Hypothalamus (tissue), 51 donors: ENCODE measurements at places on chromosomes 13 and 19.
A peak's percentile ranks its signal among the peaks of the same experiment; 100 is the strongest.

- no peak for DNase-seq
These were observed 479.1 kb upstream of the MIR17HG start for GRCh38 chr13:90868321-90868920.

- no peak for DNase-seq
These were observed 8.2 kb downstream of the IL4I1 start for GRCh38 chr19:49888510-49888824.

- DNase-seq, result no peak
These were observed at the start of gene DOCK6 for GRCh38 chr19:11261971-11262839. Gene DOCK6 (minus strand): TSS chr19:11262524. CDS start chr19:11262440, 84 bp downstream.

DNA sequence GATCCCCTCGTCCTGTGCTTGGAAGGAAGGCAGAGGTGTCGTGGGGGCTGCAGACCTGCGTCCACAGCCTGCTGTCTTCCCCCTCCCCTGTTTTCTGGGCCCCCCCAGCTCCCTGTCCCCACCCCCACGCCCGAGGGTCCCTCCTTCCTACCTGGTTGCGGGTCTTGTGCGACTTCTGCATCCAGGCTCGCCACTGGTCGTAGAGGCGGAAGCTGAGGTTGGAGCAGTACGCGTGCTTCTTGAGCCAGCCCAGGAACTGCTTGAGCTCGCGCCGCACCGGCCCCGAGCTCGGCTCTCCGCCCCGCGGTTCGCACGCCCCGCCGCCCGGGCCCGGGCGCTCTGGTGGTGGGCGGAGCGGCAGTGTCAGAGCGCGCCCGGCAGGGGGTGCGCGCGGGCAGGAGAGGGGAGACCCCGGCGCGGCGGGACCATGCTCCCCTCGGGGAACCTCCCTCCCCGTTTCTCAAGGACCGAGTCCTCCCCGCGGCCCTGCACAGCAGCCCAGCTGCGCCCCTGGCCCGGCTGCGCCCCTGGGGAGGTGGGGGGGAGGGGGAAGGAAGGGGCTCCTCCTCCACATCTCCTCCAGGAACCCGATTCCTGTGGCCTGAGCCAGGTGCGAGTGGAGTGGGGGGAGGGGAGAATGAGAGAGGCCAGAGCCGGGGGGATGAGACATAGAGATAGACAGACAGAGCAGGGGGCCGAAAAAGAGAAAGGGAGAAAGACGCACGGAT, 5.7 kb downstream of the REX1BD start:
- peak; percentile 52 for DNase-seq

DNA sequence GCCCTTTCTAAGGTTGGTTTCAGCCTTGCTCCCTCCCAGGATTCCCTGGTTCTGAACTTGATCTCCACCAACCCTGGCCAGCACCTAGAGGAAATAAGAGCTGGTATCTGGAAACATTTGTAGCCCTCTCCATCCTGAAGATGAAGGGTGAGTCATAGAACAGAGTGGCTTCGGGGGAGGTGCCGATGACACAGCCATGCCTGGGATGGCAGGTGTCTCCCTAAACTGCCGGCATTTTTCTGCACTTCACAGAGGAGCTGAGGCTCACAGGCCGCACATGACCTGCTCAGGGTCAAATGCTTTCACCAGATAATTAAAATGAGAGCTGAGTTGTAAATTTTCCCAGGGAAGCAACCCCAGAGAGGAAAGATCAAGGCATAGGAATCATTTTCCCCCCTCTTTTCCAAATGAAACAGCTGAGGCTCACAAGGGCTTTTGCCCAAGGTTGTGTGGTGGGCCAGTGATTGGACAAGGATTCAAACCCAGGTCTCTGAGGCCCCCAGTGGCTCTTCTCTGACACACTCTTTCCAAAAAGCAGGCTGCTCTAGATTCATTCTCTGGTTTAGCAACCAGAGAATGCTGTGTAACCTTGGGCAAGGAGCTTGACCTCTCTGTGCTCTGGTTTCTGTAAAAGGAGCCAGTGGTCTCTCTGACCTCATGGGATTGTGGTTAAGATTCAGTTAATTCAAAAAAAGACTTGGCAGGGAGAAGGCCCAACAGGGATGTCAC, 1.2 kb upstream of the SLC25A42 start:
- DNase-seq, result no peak

- DNase-seq, result peak; percentile 37
These were observed 26.3 kb downstream of the DCAF15 start for GRCh38 chr19:13978351-13979243.

GRCh38 chr13:31399690-31400089, 199.9 kb downstream of the B3GLCT start:
- no peak for DNase-seq

- DNase-seq, result no peak
These were observed 2.7 kb downstream of the RGCC start for GRCh38 chr13:41460074-41460465.

DNA sequence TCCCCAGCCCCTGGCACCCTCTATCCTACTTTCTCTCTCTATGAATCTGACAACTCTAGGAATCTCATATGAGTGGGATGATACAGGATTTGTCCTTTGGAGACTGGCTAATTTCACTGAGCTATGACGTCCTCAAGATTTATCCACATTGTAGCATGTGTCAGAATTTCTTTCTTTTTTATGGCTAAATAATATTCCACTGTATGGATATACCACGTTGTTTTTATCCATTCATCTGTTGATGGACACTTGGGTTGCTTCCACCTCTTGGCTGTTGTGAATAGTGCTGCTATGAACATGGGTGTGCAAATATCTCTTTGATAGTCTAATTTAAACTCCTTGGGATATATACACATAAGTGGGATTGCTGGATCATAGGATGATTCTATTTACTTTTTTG, 24.0 kb upstream of the INSR start:
- DNase-seq, result no peak

DNA sequence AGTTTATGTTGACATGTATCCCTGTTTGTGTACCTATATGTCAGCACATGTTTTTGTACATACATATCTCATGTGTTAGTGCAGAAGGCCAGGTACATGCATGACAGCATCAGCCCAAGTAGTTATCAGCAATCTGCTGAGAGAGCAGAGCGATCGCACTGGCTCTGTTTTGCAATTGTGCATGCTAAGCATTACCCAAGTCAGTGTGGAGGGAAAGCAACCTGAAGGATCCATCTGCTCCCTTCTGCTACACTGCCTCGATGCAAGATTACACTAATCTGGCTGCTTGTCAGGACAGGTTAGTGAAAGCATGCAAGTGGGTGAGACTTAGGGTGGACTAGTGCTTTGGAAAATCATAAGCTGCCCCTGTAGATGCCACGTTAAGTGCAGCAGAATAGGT, 211.8 kb downstream of the PCCA start:
- DNase-seq, result no peak

DNA sequence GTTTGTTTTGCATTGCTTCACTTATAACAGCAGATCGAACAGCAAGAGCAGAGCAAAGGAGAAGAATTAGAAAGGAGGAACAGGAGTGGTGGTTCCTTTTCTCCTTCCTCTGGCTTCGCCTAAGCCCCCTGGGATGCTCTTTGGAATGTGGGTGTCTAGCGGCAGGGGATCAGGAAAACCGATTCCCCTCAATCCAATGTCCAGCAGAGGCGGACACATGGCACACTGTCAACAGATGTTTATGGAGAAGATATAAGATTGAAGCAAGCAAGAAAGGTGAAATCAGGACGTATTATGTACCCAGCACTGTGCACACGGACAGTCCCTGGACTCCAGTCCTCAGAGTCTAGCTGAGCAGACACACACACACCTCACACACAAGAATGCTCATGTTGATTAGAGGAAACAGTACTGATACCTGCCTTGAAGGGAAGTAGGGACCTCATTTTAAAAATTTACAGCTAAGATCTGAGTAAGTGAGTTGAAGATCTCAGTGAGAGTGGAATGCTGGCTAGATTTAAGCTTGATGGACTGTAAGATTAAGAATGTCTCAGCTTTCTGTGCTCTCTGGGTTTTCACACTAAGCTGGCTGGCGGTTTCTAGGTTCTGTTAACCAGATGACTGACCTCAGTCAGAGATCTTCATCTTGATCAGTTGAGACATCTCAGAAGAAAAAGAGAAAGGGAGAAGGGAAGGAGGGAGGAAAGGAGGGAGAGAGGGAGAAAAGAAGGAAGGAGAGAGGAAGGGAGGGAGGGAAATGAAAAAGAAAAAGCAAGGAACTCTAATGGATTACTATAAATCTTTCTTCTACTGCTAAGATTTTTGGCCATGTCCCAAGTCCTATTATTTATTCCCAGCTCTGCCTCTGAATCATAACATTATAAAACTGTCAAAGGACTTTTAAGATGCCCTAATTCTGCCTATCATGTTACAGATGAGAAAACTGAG, 44.8 kb downstream of the FLT1 start:
- DNase-seq, result no peak

DNA sequence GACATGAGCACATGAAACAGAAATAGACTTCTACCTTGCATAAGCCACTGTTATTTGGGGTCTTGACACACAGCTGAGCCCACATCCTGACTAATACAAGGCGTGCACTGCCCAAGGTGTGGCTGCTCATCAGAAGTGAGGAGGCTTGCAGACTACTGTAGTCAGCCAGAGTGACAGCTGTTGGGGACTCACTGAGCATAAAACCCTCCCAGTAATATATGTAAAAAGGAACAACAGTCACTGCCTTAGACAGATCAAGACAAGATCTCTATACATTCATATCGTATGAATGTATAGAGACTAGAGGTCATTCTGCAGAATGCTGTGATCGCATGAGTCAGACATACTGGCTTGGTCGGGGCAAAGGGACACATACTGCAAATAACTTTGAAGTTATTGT, 4.1 kb upstream of the C1QTNF9B start:
- no peak for DNase-seq

GRCh38 chr13:77702366-77702765, 4.9 kb downstream of the SLAIN1 start:
- DNase-seq, result no peak

DNA sequence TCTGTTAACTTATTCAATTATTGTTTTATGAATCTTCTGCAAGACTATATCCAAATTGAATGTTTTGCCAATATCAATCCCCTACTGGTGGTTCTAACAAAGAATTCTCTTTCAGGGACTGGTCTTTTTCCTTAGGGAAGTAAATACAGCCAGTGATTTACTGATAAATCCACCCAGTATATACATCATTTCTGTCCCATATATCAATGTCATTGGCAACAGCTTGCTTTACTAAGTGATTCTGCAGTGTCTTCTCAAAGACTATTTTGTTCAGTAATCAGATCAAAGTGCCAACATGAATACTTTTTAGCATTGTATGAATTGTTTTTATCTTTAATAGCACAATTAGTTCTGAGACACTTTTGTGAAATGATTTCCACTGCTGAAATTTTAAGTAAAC, 114.0 kb upstream of the OBI1 start:
- no peak for DNase-seq

- DNase-seq, result no peak
These were observed 36.4 kb upstream of the VSTM2B start for GRCh38 chr19:29489172-29489951.

- DNase-seq, result no peak
These were observed 507.0 kb downstream of the DACH1 start for GRCh38 chr13:71360041-71360440.

DNA sequence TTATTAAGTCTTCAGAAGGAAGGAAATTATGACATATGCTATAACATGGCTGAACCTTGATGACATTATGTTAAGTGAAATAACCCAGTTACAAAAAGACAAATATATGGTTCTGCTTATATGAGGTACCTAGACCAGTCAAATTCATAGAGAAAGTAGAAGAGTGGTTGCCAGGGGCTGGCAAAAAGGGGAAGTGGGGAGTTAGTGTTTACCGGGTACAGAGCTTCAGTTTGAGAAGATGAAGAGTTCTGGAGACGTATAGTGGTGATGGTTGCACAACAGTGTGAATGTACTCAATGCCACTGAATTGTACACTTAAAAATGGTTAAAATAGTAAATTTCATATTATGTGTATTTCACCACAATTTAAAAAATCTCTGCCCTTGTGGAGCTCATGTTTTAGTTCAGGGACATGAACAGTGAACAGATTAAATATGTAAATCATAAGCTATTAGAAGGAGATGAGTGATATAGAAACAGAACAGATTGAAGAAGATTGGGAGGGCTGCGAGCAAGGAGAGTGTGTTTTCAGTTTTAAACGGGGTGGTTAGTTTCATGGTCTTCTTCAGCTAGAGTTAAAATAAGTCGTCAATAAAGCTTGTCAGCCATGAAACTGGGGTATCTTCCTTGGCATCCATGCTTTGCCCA, 355.2 kb downstream of the KCNRG start:
- DNase-seq, result no peak

DNA sequence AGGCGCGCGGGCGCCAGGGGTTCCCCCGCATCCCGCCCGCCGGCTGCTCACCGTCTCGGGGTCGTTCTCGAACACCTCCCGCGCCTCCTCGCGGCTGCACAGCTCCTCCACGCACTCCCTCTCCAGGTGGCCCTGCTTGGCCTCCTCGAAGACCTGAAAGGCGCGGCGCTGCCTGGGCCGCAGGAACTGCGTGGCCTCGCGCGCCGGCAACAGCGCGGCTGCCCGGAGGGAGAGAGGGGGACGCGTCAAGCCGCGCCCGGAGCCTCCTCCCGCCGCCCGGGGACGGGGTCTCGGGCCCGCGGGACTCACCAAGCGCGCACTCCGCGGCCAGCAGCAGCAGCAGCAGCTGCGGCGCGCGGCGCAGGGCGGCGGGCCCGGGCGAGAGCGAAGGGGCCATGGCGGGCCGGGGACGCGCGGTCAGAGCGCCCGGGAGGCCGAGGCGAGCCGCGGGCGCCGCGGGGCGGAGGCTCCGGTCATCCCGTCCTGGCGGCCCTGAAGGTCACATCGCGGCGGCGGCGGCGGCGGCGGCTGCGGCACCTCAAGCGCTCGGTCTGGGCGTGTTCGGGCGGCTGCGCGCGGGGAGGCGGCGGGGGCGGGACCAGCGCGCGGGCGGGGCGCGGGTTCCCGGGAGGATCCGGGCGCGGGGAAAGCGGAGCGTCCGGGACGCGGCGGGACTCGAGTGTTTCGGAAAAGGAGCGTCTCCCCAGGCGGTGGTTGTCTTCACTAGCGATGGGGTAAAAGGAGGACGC, at the start of gene GAS6:
Gene GAS6 (minus strand): TSS at position 553 of the 749 bp plus-strand sequence. CDS start 156 bp downstream, at position 397.
- DNase-seq, result peak; percentile 43

- DNase-seq, result no peak
These were observed 17.1 kb downstream of the PLEKHF1 start for GRCh38 chr19:29682236-29682895.

- no peak for DNase-seq
These were observed 18.1 kb downstream of the GADD45B start for GRCh38 chr19:2494084-2494446.

DNA sequence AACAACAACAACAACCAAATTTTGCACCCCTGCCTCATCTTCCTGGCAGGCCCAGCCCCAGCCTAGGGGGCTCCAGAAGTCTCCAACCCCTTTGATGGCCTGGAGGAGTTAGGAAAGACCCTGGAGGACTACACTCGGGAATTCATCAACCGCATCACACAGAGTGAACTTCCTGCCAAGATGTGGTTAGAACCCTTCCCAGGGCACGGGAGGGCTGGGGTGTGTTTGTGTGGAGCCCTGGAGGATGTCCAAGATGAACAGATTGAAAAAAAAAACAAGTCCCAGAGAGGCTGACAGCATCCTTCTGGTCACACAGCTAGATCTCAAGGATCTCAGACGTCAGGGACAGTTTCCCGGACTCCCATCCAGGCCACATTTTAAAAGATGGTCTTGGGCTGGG, 13.3 kb downstream of the APOC1 start:
- DNase-seq, result no peak

GRCh38 chr13:89609318-89609717, 1738.2 kb upstream of the MIR17HG start:
- no peak for DNase-seq

- DNase-seq, result no peak
These were observed 304.9 kb upstream of the NBEA start for GRCh38 chr13:34637138-34637537.
